Fibroblast of skin of back (primary cell): ENCODE measurements at places on chromosomes 16 and 17.

- no peak for DNase-seq
Observed at GRCh38 chr16:14658063-14658462, 25.3 kb downstream of the BFAR start.

GRCh38 chr16:67372664-67373063 lies 20.6 kb downstream of the TPPP3 start:
- no peak for DNase-seq

- peak; percentile 62 for DNase-seq
Observed at GRCh38 chr16:24504472-24505345, 34.7 kb upstream of the RBBP6 start.

GRCh38 chr17:69943058-69943457 lies 132.0 kb upstream of the KCNJ16 start:
- DNase-seq, result no peak

DNA sequence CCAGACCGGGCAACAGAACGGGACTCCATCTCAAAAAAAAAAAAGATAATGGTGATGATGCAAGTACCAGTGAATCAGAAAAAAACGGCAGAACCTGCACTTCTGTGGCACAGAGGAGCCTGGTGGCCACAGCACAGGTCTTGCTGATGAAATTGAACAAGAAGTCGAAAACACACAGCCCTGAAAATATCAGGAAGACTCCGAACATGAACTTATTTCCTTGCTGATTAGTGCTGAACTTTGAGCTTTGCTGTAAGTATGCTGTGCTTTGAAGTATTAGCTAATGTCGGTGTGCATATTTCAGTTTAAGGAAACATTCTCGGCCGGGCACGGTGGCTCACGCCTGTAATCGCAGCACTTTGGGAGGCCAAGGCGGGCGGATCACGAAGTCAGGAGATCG lies 10.9 kb upstream of the MYO15B start:
- no peak for DNase-seq

DNA sequence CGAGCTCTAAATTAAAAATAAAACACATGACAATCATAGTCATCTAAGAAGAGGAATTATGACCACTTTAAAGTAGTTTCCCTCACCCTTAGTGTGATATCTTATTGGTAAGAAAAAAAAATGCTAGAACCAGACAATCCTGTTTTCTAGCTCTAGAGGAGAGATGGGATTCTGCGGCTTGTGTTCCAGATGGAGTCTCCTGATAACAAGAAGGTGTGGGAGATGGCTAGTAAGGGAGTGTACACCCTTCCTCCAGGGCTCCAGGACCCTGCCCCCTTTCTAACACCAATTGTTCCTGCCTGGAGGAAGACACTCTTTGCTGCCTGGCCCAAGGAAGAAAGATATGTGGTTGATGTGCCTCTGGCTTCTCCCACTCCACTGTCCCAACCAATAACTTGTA lies 68.8 kb upstream of the FBXO47 start:
- no peak for DNase-seq

DNA sequence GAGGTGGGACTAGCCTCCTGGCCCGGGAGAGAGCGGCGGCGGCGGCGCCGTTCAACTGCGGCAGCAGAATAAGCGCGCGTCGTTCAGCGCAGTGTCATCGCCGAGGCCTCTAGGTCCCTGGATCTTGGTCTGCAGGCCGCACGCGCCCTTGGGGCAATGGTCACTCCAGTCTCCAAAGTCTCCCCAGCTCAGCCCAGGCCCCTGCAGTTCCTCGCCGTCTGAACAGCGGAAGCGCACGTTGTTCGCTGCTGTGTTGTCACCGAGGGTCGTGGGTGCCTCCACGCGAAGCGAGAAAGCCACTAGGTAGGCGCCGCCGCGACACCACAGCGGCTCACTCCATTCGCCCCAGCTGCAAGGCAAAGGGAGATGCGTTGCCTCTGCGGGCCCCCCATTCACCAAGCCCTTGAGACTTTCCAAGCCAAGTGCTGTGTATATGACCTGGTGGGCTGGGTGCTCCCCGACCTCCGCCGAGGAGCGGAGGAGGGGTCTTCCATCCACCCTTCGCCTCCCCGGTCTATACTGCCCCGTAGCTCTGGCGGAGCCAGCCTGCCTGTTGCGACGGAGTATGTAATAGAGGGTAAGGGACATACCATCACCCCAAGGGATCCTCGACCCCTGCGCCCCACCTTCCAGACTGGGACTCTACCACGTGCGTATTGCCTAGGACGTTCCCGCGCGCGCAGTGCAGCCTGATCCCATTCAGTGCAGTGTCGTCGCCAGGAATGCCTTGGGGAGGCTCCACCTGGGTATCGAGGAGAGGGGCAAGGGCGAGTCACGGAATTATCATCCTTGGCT lies 656 bp downstream of the VMO1 start:
- DNase-seq, result no peak

DNA sequence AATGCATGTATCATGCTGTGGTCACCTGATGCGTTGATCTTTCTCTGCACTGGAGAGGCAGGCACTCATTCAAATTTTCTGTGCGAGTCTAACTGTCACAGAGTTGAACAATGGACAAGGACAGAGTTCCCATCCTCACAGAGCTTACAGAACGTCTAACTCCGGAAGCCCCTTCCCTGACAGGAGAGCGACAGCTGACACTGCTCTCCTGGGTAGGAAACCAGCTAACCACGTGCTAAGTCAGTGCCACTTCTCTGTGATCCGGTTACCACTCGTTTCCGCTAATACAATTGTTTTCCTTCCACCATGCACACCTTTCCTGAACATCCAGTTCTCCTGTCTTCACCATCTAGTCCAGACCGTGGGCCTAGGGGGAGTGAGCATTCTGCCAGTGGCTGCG lies 11.3 kb downstream of the KLHDC4 start:
- DNase-seq, result no peak

DNA sequence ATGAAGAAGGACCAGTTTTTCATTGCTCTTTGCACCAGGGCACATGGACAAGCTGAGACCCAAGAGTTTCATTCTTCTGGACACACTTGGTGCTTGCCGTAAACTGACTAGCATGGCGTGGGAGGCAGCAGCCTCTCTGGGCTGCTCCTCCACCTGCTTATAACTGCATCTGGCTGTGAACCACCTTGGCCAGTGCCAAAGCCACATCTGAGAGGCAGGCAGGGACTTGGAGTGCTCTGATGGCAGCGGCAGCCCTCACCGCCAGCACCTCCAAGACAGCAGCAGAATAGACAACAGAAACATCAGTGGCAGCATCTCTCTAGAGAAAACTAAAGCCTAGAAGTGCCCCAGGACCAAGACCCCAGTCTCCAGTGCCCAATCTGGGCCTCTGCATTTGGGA lies 4.7 kb downstream of the KRT37 start:
- DNase-seq, result no peak

DNA sequence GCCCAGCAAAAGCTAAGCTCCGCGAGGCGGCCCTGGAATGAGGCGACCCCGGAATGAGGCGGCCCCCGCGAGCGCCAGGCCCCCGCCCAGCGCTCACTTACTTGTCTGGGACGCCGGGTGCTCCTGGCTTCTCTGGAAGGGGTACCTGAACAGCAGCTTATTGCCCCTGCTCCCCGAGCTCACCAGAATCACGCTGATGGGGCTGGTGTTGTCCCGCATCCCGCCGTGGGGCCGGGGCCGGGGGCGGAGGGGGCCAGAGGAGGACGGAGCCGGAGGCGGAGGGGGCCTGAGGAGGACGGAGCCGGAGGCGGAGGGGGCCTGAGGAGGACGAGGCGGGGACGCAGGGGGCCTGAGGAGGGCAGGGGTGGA lies 440 bp downstream of the NPRL3 start:
- DNase-seq, result peak; percentile 13

- DNase-seq, result no peak
Observed at GRCh38 chr16:84953190-84953746, 58.1 kb downstream of the ZDHHC7 start.

DNA sequence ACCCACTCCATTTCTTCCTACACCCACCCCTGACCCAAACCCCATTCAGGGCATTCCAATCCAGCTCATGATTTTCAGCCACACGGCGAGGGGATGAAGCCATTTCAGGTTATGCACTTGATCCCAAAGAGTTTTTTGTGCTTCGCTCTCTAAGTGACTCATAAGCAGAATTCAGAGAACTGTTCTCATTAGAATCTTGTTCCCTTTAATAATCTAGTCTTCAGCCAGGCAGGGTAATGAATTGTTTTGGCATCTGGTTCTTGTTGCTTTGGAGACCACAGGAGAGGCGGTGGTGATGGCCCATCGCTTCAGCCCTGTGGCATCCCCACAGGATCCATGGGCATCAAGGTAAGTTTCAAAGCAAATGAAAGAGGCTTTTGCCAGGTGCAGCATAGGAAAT lies 4.8 kb upstream of the KRT31 start:
- peak; percentile 52 for DNase-seq

- DNase-seq, result no peak
Observed at GRCh38 chr17:35214192-35214591, 20.0 kb upstream of the SLC35G3 start.

- DNase-seq, result no peak
Observed at GRCh38 chr17:50469671-50470305, 1.1 kb upstream of the CHAD start.

- DNase-seq, result peak; percentile 50
Observed at GRCh38 chr16:58970775-58971174, 236.7 kb upstream of the GOT2 start.

- peak; percentile 84 for DNase-seq
Observed at GRCh38 chr17:77375917-77376651, 235.3 kb downstream of the SEC14L1 start.

- DNase-seq, result no peak
Observed at GRCh38 chr17:45229681-45230409, 8.2 kb downstream of the FMNL1 start.

DNA sequence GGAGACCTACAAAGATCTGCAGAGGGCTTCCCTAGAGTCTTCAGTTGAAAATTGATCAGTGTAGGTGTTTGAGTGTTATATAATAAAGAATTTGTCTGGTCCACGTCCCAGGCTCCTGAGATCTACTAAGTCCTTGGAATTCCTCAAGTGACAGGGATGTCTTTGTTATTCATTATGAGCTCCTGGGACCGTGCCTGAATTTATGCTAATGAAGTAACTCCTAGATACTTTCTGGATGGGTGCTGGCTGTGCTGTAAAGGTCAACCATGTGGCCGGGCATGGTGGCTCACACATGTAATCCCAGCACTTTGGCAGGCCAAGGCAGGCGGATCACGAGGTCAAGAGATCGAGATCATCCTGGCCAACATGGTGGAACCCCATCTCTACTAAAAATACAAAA lies 43.7 kb downstream of the CDC27 start:
- DNase-seq, result no peak

DNA sequence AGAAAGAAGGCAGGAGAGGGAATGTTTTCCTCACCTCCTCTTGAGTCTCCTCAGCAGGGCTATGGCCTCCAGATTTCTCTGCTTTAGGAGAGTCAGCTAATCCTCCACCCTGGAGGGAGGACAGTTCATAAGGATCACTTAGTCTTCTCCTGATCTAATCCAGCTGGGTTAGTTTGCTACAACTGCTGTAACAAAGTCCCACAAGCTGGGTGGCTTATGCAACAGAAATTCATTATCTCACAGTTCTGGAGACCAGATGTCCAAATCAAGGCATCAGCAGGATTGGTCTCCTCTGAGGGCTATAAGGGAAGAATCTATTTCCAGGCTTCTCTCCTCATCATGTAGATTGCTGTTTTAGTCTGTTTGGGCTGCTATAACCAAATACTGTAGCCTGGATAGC lies 40.6 kb upstream of the XYLT1 start:
- peak; percentile 75 for DNase-seq

- DNase-seq, result no peak
Observed at GRCh38 chr16:28835864-28836760, 10.0 kb downstream of the TUFM start.

DNA sequence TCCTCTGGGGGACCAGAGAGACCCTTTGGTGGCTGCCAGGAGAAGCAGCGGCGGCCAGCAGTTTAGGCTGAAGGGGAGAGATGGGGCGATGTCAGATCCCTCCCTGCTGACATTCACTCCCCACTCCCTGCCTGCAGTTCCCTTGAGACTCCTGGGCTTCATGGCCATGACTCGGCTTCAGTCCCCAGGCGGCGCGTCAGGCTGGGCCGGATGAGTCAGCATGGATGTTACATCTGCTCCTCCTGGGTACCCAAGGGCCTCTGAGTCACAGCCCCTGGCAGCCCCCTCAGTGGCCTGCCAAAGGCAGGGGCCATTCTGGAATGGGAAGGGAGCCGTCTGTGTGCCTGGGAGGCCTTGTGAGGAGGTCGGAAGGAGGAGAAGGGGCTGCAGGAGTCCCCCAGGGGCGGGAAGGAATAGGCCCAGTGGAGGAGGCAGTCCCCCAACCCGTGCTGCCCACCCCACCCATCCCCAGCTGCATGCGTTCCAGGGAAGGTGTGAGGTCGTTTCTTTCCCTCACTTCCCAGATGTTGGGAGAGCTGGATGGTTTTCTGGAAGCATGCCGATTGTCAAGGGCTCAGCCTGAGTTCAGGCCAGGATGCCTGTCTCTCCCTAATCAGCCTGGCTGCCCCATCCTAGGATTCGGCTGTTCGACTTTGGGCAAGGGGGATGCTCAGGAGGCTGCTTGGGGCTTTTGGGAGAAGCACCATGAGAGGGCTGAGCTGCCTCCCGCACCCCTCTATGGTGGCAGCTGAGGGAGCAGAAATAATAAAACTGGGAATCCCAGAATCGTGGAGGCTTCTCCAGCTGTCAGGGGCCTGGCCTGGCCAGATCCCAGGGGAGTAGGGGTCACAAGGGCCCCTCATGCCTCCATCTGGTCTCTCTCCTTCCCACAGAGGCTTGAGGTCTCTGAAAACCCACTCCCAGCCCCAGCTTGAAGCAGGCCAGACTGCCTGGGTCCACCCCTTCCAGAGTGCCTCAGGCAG lies 9.7 kb downstream of the RHBDL3 start:
- peak; percentile 97 for DNase-seq

DNA sequence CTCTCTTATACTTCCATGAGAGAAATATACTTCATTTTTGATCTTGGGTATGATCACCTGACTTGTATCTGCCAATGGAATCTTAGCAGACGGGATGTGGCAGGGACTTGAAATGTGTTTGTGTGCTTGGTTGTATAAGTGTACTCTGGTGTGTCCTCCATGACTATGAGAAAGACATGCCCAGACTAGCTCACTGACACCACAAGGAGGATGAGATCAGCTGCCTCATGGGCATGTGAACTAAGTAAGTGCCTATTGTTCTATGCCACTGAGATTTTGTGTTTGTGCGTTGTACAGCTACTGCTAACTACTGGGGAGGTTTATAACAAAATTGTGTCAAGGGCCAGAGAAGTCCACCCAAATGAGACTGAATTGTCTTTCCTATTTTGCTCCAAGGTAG lies 402.2 kb upstream of the SALL1 start:
- no peak for DNase-seq
